A549 treated with CpdA at 1 μM for 4 hours (cell line): ENCODE measurements at places on chromosomes 11 and 22. TPM values are rescaled to one million over a fixed set of nuclear protein-coding genes. Genes with fewer than 3 reads are reported as not detected.

Gene SPDYC
- total RNA-seq = not detected in 5 replicates

Gene C11orf91
- 0.50 to 1.1 TPM (median 0.66 TPM) in 5 replicates for total RNA-seq

Gene PANX3
- not detected in 5 replicates for total RNA-seq

Gene C1QTNF4
- 0.07 to 0.10 TPM (median 0.08 TPM) in 3 of 5 replicates, not detected in the others for total RNA-seq

Gene TREH
- not detected in 5 replicates for total RNA-seq

Gene ANGPTL5
- not detected in 5 replicates for total RNA-seq

Gene APOL2
- 24.3 to 29.7 TPM (median 26.0 TPM) in 5 replicates for total RNA-seq

Gene TSPAN32
- total RNA-seq = not detected in 5 replicates

Gene OR2AT4
- 0.02 TPM in 1 of 5 replicates, not detected in the others for total RNA-seq

Gene RANGAP1
- total RNA-seq = 82.6 to 109 TPM (median 105 TPM) in 5 replicates

Gene NPAS4
- total RNA-seq = not detected in 5 replicates

Gene MMP3
- total RNA-seq = 0.05 to 0.24 TPM (median 0.07 TPM) in 3 of 5 replicates, not detected in the others

Gene NAALADL1
- not detected in 5 replicates for total RNA-seq

Gene TMEM41B
- 23.3 to 33.1 TPM (median 25.8 TPM) in 5 replicates for total RNA-seq

Gene AQP11
- total RNA-seq = 1.7 to 2.9 TPM (median 2.3 TPM) in 5 replicates

Gene CAVIN3
- 24.9 to 33.9 TPM (median 27.9 TPM) in 5 replicates for total RNA-seq

Gene NOL12
- 26.8 to 30.7 TPM (median 28.4 TPM) in 5 replicates for total RNA-seq

Gene LDLRAD3
- 19.3 to 22.6 TPM (median 21.7 TPM) in 5 replicates for total RNA-seq

Gene DLG2
- 0.28 to 0.60 TPM (median 0.33 TPM) in 5 replicates for total RNA-seq

Gene EMID1
- 0.31 to 0.72 TPM (median 0.38 TPM) in 5 replicates for total RNA-seq

Gene ART5
- total RNA-seq = 0.17 to 0.55 TPM (median 0.33 TPM) in 5 replicates

Gene TRIM49
- not detected in 5 replicates for total RNA-seq

Gene SLC22A9
- total RNA-seq = not detected in 5 replicates

Gene CTR9
- 21.9 to 29.6 TPM (median 24.2 TPM) in 5 replicates for total RNA-seq

Gene VWCE
- total RNA-seq = 0.55 to 0.91 TPM (median 0.64 TPM) in 5 replicates

Gene GRAP2
- total RNA-seq = not detected in 5 replicates

Gene APOL3
- total RNA-seq = 0.05 to 0.14 TPM in 2 of 5 replicates, not detected in the others

Gene FAM76B
- 5.2 to 10.0 TPM (median 8.5 TPM) in 5 replicates for total RNA-seq

Gene KCNK4
- 0.07 to 0.24 TPM in 2 of 5 replicates, not detected in the others for total RNA-seq

Gene BARX2
- total RNA-seq = not detected in 5 replicates

Gene FREY1
- 0.37 to 0.59 TPM (median 0.48 TPM) in 4 of 5 replicates, not detected in the other for total RNA-seq

Gene OR52H1
- not detected in 5 replicates for total RNA-seq

Gene TMEM45B
- total RNA-seq = 0.06 to 0.10 TPM (median 0.08 TPM) in 3 of 5 replicates, not detected in the others

Gene CYP2D6
- 0.30 to 0.81 TPM (median 0.54 TPM) in 5 replicates for total RNA-seq

Gene CDHR5
- total RNA-seq = 0.03 to 0.19 TPM (median 0.03 TPM) in 3 of 5 replicates, not detected in the others

Gene FOLR3
- 0.18 to 0.42 TPM in 2 of 5 replicates, not detected in the others for total RNA-seq

Gene ELFN2
- total RNA-seq = 5.8 to 9.0 TPM (median 8.2 TPM) in 5 replicates

Gene SYT12
- total RNA-seq = 10.2 to 14.1 TPM (median 10.4 TPM) in 5 replicates

Gene APOA5
- total RNA-seq = not detected in 5 replicates

Gene ELMOD1
- 0.17 to 0.49 TPM (median 0.37 TPM) in 5 replicates for total RNA-seq

Gene TEX54
- total RNA-seq = not detected in 5 replicates

Gene EXPH5
- total RNA-seq = 0.02 to 0.09 TPM (median 0.04 TPM) in 4 of 5 replicates, not detected in the other

Gene TRIM34
- total RNA-seq = 2.3 to 4.3 TPM (median 3.3 TPM) in 5 replicates

Gene B4GALNT4
- total RNA-seq = 9.3 to 23.3 TPM (median 15.1 TPM) in 5 replicates

Gene CLTCL1
- 3.5 to 5.8 TPM (median 5.4 TPM) in 5 replicates for total RNA-seq

Gene CD3D
- total RNA-seq = not detected in 5 replicates

Gene TMA7B
- total RNA-seq = not detected in 5 replicates

Gene SEPTIN5
- total RNA-seq = 7.8 to 10.4 TPM (median 8.7 TPM) in 5 replicates

Gene JHY
- total RNA-seq = 3.1 to 4.2 TPM (median 3.4 TPM) in 5 replicates

Gene KDELR3
- total RNA-seq = 17.4 to 21.6 TPM (median 19.7 TPM) in 5 replicates

Gene TEX12
- not detected in 5 replicates for total RNA-seq

Gene GGTLC3
- not detected in 5 replicates for total RNA-seq

Gene JAML
- total RNA-seq = not detected in 5 replicates

Gene ANO5
- total RNA-seq = 1.5 to 2.3 TPM (median 1.7 TPM) in 5 replicates

Gene ROBO3
- total RNA-seq = 1.5 to 4.0 TPM (median 2.7 TPM) in 5 replicates

Gene LRRC32
- total RNA-seq = 0.09 to 0.30 TPM (median 0.15 TPM) in 5 replicates

Gene MS4A8
- total RNA-seq = not detected in 5 replicates

Gene FXYD2
- 11.8 to 22.6 TPM (median 16.9 TPM) in 5 replicates for total RNA-seq
